ENCODE measurements at places on chromosomes 12 and 14.
A peak's percentile ranks its signal among the peaks of the same experiment; 100 is the strongest.

GRCh38 chr12:18676996-18677588 lies 60.7 kb downstream of the PLCZ1 start:
- DNase-seq: no peak

DNA sequence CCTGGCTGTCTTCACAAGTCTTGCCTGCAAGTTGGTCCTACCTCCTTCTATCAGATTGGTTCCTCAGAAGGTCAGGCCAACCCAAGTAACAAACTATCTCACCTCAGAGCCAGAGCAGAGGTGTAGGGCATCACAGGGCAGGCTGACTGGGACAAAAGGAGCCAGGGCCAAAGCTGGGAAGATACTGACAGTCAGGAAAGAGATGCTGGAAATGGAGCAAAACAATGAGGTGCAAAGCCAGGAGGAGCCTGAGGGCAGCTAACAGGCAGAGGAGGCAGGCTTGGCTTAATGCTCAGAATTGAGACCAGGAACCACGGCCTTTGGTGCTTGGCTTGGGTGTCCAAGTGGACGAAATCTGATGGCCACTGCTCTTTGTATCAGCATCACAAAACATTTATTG lies 68.4 kb upstream of the PNMA1 start:
- DNase-seq: no peak

DNA sequence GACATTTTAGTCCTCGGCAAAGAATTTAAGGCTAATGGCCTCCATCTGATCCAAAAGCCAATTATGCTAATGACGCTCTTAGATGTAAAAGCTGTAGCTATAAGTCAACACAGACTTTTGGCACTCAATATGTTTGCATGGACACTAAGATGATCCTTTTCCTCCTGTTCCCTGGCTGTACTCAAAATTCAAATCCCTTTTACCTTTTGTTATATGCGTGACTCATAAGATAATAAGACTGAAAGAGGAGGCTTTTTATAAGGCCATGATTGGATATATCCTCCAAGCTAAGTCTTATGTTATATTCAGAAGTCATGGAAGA lies 89.8 kb downstream of the PDZRN4 start:
- DNase-seq: no peak

GRCh38 chr14:78967111-78967809 lies 797.1 kb downstream of the NRXN3 start:
- DNase-seq: peak; percentile 65

GRCh38 chr12:5511644-5512600 lies 80.0 kb downstream of the NTF3 start:
- DNase-seq: no peak

Data from kidney capillary endothelial cell (primary cell).